Stimulated activated CD4-positive, alpha-beta T cell treated with anti-CD3 and anti-CD28 coated beads, TNF-alpha, amount 100 ng/mL, for 1 hour (primary cell): ENCODE measurements at places on chromosomes 7 and 10.
A peak's percentile ranks its signal among the peaks of the same experiment; 100 is the strongest.

- DNase-seq = no peak
Measured at GRCh38 chr7:157352516-157352915, 15.7 kb downstream of the DNAJB6 start.

DNA sequence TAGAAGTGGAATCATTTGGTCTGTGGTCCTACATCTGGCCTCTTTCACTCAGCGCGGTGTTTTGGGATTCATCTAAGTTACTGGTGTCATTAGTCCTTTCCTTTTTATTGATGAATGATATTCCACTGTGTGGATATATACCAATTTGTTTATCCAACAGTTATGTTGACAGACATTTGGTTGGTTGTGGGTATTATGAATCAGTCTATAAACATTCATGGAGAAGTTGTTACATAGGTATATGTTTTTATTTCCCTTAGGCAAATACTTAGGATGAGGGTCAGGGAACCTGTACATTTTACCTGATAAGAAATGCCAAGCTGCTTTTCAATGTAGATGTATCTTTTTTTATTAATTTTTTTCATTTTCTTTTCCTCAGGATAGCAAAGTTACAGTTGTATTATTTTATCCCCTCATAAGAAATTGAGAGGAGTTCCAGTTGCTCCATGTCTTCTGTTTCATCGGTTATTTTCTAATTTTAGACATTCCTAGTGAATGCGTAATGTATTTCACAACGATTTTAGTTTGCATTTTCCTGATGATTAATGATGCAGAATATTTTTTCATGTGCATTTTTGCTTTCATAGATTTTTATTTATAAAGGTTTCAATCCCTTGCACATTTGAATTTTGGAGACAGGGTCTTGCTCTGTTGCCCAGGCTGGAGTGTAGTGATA lies 203.8 kb upstream of the SH2B2 start:
- DNase-seq = no peak

DNA sequence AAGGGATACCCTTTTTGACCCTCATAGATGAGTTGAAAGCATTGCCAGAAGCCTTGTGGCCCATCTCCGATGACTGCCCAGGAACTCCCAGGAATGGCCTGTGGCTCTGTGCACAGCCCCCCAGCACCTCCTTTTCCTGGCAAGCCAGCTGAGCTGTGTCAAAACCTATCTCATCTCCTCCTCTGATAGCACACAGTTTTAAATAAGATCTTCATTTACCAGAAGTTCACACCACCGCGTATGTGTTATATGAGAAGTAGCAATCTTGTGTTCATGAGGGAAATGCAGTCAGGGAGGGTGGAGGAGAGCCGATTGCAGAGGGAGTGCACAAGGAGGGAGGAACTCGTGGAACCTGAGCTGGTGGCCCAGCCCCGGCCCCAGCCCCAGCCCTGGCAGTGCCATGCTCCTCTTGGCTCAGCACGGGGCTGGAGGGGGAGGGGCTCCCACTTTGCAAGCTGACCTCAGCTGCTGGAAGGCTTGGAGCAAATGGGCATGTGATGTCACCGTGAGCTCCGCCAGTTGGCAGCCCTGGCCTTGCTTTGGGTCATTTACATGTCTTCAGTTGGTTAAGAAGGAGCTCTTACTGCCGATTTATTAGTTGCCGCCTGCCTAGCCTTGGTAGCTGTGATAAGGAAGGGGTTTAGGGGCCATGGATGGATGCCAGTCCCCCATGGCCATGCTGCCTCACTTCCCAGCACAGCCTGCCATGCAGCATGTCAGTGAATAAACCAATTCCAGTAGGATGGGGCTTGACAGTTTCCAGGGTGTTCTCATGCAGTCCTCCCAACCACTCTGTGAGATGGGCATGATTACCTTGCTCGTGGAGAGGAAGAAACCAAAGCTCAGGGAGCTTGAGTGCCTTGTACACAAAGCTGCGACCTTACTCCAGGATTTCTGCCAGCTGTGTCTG lies 20.0 kb downstream of the UNC5B start:
- DNase-seq = no peak

- peak; percentile 6 for DNase-seq
Measured at GRCh38 chr10:31101123-31101522, 69.5 kb upstream of the ZNF438 start.

- no peak for DNase-seq
Measured at GRCh38 chr10:129111922-129112321, 355.1 kb upstream of the MGMT start.

GRCh38 chr10:117622471-117623184 lies 80.1 kb downstream of the EMX2 start:
- no peak for DNase-seq

GRCh38 chr10:22646388-22646853 lies 68.0 kb downstream of the PIP4K2A start:
- DNase-seq = no peak

GRCh38 chr7:18648849-18649758 lies 153.6 kb downstream of the HDAC9 start:
- DNase-seq = no peak

DNA sequence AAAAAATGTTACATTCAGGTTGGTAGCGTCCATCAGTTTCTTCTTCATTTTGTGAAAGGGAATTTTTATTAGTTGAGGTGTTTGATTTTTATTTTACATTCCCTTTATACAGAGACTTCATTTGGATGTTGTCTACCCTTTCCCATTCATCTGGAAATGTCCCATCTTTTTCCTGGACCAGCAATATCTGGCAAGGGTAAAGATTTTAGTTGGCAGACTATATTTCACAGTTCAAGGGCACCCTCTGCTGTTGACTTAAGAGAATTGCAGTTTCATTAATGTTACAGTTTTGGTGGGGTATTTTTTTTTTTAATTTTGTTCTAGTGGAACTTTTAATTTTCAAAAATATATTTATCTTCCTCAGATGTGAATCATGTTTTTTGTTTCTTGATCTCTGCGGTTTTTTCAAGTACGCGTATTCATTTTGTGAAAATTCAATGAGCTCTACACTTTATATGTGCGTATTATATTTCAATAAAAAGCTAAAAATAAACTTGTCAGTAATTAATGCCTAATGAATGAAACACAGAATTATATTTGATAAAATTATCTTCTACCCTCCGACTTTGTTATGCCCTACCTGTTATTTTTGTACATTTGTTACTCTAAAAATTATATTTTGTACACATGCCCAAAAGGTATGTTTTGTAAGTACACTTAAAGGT lies 97.9 kb upstream of the KLF14 start:
- no peak for DNase-seq

GRCh38 chr7:81839708-81840369 lies 70.0 kb upstream of the HGF start:
- DNase-seq = no peak

GRCh38 chr7:139673230-139673629 lies 104.6 kb downstream of the HIPK2 start:
- DNase-seq = no peak

DNA sequence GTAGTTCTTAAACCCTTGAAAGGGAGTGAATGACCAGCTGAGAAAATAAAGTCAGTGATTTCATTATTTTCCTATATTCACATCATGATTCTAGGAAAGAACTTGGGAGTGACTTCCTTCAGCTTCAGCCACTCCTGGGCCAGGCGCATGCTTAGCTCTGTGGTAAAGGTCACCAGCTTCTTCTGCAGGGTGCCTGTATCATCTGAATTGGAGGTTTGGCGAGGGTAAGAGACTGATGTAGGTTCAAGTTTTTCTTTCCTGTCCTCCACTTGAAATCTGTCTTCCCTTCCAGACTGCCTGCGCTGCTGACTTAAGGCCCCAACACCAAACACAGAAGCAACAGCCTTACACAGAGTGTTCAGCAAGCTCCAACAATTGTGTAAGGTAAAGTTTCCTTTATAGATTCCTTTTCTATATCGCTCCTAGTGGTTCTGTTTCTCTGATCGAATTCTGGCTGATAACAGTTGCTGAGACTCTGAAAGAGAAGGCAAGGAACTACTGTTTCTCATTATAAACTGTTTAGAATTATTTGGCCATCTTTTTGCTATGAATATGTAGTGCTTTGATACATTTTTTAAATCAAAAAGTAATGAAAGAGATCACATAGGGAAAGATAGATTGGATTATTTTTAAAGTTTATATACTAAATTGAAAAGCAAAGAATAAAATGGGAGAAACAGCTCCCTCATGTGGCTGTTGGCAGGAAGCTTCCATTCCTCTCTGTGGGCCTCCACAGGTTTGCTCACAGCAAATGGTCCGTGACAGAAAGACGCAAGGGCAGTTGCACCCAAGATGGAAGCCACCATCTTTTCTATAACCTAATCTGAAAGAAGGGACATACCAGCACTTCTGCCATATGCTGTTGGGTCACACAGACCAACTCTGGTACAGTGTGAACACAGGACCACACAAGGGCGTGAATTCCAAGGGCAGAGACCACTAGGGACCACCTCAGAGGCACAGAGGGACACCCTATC lies 14.0 kb downstream of the GATAD1 start:
- no peak for DNase-seq

- no peak for DNase-seq
Measured at GRCh38 chr7:29599026-29599425, 35.4 kb downstream of the PRR15 start.

DNA sequence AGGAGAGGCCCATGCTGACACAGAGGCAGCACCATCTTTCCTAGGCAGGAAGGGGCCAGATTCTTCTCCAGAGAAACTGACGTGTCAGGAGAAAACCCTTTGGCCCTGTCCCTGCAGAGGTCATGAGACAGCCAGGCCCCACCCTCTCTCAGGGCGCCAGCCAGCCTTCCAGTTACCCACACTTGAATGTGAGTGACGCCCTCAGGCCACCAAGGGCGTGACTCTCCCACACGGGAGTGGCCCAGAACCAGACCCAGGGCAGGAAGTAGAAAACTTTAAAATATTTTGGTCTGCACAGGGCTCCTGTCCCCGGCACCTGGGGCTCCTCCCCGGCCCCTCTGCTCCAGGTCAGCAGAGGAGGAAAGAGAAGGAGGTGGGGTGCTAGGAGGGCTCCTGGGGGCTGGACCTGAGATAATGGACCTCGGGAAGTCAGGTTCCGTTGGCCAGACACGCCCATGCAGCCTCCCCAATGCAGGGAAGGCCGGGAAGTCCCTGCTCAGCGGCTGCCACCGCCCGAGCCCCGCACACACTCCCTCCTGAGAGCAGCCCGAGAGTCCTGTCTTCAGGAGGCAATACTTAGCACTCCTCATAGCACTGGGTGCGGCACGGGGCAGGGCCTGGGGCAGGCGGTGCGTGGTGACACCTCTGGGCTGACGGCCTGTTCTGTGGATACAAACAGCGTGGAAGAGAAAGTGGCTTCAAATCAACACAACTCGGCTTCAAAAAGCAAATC lies 67.0 kb upstream of the CFAP46 start:
- no peak for DNase-seq

- DNase-seq = no peak
Measured at GRCh38 chr10:114632869-114633715, 25.0 kb downstream of the ABLIM1 start.

GRCh38 chr7:12244129-12244528 lies 33.0 kb downstream of the TMEM106B start:
- no peak for DNase-seq

GRCh38 chr10:121338206-121338980 lies 259.9 kb downstream of the FGFR2 start:
- DNase-seq = no peak

DNA sequence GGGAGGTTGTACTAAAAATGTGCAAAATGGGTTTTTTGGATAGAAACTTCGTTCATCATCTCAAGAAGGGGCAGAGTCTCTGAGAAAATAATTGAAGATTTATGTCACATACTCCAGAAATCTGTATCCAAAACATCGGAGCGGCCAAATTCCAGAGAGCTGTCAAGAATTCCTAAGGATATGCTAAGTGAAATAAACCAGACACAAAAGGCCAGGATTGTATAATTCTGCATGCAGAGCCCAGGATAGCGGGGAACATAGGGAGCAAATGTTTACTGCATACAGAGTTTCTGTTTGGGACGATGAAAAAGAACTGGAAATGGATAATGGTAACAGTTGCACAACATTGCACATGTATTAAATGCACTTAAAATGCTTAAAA lies 224.2 kb upstream of the AUTS2 start:
- no peak for DNase-seq

DNA sequence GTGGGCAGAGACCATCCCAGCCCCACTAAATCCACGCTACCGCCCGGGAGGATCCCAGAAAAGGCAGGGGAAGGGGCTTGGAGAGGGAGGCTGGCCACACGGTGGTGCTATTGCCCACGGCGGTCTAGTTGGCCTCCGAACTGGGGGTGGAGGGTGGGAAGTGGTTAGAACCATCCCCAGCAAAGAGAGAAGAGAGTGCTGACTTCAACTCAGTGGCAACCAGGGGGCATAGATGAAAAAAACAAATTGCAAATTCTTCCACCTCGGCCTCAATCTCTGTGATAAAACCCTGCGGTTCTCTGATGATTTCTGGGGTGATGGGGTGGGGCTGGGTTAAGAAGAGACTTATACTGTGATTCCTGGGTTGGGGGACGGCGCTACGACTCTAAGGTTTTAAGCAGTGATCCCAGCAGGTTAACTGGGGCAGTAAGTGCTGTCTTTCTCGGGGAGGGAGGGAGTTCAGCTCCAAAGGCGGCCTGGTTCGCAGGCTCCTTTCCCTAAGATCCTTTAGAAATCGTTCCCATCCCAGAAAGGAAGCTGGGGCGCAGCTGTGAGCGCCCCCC lies 154.5 kb upstream of the LYZL2 start:
- DNase-seq = peak; percentile 64

- DNase-seq = no peak
Measured at GRCh38 chr10:74875966-74876365, 49.6 kb downstream of the KAT6B start.

- DNase-seq = no peak
Measured at GRCh38 chr7:26284995-26285632, 6.5 kb upstream of the SNX10 start.
